ENCODE measurements at places on chromosomes 1 and 21.

DNA sequence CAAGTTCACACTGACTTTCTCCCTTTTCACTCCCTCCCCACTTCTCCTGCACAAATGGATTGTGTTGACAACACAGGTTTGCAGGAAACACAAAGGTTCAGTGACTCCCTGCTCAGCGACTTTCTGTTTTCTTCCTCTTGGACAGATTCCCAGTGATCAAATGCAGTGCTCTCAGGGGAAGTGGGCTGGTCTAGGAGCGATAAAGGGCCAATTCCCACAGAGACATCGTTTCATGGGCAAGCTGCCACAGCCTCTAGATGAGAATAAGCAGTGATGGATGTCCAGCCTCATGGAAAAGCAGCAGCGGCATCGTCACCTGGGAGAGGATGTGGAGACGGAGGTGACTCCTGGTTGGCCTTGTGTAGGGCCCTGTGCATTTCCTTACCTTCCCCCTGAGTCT is 30.6 kb downstream of the FYB2 start:
- no peak for DNase-seq

DNA sequence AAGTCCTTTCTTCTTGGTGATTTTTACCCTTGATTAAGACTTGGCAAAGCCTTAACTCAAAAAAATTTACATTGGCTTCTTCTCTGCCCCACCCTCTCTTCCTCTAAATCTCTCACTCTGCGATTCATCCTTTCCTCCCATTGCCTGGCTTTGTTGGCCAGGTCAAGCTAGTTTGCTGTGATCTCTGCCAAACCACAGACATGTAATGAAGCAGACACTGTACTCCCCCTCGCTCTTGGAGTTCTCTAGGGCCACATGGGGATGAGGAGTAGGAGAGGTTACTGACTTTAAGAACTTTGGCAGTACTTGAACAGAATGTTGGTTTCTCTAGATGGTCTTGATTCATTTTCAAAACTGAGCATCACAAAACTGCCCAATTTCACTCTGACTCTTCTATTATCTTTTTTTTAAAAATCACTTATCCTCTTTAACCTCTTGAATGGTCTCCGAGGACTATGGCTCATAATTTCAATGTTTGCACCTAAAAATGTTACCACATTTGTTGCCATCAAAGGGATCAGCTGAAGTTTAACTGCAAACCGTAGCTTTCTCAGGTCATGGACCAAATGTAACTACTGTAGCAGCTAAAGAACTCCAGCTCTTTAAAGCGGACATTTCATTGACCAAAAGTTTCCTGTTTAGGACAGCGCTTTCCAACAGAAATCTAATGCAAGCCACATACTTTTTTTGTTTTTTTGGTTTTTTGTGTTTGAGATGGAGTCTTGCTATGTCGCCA is 62.7 kb upstream of the IPO9 start:
- DNase-seq: peak; percentile 71

DNA sequence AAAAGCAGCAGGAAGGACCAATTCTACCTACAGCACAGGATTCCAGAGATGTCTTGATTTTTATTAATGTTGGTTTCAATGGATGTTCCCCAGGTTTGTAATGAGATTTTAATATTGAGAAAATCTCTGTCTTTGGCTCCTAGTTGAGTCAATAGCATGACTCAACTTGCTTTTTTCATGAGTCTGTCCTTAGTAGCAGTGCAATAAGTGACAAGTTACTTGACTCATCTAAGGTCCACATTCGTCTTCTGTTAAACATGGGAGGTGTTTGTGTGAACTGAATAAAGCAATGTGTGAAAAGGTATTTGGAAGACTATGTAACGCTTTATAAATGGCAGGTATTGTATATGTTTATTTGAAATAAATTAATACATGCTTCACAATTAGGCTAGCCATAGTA is 645.0 kb upstream of the PTBP2 start:
- no peak for DNase-seq

GRCh38 chr1:228870041-228870713 is 134.9 kb downstream of the RHOU start:
- DNase-seq: no peak

DNA sequence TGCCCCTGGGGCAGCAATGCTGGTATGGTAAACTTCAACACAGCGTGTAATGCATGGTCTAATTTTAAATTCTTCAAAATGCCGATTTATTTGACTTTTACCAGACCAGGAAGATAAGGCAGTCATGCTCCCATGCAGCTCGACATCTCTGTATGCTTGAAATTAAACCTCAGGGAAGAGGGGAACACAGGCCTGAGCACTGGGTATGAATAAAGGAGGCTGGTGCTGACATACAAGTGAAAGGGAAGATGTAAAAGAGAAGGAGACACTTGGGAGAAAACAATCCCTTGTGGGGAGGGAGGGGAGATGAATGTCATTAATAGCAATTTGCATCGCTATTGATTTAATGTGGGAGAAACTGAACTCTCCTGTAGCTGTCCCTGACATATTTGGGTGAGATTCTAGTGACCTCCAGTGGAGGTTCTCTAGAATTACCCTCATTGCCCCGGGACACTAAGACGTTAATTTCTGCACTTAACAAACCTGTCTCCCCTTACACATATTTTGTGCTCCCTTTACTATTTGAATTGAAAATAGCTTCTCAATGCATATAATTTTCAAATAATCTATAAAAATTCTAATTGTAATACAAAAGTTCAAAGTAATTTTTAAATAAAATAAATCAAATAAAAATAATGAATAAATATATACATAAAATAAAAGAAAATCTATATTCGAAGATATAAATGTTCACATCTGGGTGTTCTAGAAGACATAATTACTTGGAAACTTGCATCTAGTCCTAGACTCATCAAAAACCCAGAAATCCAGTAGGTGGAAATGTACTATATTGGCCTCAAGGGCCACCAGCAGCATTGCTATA is 283.1 kb downstream of the LMX1A start:
- no peak for DNase-seq

- DNase-seq: peak; percentile 64
These were observed 50.0 kb downstream of the MRPL37 start for GRCh38 chr1:54249819-54250435.

DNA sequence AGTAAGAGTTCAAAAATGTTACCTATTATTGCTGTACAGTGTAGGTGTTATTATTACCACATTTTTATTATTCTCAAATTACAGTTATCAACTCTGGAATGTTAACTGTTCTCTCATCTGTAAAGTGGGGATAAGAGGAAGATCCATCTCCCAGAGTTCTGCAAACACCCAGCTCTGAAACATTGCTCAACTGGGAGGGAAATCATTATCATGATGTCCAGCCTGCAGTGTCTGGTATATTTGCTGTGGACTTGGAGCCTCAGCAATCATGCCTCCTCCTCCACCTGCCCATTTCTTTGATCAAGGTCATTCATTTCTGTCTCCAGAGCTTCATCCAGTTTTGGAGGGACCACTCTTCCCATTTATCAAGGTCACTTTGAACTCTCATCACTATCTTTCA is 39.4 kb downstream of the C8A start:
- no peak for DNase-seq

Measured in tibial artery (tissue), 4 donors.